Dorsolateral prefrontal cortex (tissue), 122 donors: ENCODE measurements at places on chromosomes 1 and 21.

DNA sequence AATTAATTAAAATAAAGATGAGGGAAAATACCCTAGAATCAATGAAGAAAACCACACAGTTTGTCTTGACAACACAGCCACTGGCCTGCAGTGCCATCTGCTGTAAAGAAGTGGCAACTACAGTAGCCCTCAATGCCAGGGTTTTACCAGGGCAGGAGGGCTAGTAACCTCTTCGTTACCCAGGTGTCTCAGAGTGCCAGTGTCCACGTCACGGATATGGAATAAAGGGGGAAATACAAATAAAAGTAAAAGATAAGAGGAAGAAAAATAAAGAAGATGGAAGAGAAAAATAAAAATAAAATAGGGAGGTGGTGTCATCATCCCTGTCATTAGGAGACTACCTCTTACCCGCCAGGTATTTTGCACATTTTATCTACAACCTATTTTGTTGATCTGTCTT is 14.2 kb upstream of the SLC44A3 start:
- DNase-seq, result peak; percentile 67

- DNase-seq, result peak; percentile 81
These were observed 206.8 kb downstream of the ST6GALNAC3 start for GRCh38 chr1:76281306-76281705.

DNA sequence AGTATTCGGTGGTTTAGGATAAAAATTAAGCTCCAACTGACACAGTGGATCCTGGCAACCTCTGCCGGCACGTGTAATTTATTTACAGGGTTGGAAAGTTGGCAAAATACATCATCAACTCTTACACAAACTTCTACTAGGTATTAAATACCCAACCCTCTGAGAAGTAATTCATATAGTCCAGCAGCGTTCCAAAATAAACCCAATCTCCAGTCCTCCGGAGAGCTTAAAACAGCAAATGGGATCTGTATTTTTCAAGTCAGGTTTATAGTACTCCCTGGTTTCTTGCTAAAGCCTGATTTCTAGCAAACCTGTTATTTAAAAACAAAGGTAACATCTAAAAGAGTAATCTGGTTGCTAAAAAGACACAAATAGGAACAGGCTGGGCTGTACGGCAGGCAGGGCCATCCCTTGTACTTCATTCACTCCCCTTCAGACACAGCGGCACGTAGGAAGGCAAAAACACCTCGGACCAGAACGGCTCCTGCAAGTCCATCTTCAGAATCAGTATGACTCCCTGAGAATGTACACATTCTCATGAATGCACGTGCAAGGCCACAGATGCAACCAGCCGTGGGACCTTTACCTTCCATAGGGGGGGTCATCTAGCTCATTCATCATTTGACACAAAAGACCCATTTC is 8.6 kb downstream of the GLIS1 start:
- DNase-seq, result no peak

DNA sequence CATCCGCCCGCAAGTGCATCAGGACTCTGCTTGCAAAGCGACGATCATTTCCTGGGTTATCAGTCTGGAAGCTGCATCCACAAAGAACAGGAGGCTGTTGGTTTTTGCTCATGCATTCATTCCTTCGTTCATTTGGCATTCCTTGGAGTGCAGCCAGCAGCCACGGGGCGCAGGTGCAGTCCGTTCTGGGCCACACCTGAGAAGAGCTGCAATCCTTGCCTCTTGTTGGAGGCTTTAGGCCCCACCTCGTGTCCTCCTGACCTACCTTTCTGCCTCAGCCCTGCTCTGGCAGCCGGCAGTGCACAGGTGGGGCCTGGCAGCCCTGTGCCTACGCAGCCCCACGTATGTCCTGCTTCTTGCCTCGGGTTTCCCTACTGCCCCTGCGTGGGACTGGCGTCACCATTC is 19.6 kb upstream of the C2CD2 start:
- peak; percentile 31 for DNase-seq

DNA sequence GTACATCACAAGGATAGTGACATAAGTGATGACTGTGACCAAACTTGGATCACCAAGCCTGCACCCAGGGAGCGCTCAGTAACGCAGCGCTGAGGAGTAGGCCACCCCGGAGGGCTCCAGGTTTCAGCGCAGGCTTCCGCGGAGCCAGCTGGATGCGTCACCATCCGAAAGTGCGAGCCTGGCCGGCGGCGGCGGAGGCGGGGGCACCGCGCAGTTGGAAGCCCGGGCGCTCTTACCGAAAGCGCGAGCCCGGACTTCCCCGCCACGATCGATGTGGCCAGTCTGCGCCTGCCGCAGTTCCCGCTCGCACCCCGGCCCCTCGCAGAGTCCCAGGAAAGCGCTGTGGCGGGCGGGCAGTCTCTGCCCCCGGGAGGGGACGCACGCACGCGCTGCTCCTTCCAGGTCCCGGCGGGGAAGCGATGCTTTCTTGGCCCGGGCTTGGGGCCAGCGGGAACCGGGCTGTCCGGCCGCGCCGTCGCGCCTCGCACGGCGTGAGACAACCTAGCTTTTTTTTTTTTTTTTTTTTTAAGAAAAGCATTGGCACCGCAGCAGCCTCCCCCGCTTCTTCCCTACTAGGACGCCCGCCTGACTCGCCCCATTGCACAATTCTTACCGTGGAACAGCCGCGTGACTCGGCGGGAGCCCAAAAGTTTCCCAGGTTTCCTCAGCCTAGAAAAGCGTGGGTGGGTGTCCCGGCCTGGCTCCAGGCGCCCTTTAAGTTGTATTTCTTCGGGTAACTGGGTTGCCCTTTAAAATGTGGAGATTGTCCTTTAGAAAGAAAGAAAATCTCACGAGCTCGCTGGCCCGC is 36.4 kb upstream of the JAK1 start:
- peak; percentile 71 for DNase-seq
